ENCODE measurements at places on chromosomes 4 and X.

- no peak for DNase-seq
Measured at GRCh38 chrX:41542536-41542935, 95.4 kb downstream of the NYX start.

DNA sequence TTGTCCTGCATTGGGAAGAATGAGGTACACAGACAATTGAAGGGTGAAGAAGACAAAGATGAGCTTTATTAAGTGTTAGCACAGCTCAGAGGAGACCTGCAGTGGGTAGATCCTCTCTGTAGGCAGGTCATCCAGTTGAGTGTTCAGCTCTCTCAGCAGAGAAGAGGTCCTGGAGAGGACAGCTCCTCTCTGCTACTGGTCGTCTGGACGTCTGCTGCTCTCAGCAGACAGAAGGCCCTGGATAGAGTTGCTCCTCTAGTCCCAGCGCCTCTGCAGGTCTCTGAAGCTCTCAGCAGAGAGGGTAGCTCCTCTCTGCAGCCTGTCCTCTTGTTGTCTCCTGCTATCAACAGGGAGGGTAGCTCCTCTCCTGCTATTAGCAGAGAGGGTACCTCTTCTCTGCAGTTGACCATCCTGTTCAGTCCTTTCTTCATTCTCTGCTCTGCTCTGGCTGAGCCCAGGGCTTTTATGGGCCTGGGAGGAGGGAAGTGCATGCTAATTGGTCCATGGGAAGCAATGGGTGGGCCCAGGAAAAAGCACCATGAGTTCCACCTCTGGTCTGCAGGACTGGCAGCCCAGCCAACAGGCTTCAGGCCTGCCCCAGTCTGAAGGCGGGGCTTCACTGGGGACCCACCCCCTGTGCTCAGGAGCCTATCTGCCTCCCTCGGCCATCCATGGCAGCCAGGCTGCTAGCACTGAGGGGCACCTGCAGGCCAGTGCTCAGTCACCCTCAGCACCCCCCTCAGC lies 54.1 kb upstream of the IBSP start:
- peak; percentile 35 for DNase-seq

DNA sequence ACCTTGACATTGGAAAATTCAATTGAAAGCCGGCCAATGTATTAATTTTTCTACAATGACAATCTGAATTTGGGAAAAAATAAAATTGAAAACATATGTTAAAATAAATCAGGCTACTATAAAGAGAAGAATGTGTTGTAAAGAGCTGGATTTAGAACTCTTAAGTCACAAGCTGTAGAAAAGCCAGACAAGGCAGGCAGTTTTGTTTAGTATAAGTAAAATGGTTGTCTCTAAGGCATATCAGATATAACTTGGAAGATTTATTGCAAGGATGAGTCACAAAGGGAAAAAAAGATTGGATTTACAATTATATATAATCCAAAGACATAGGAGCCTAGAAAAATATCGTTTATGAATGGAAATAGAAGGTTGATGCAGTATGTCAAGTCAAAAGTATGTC lies 549.1 kb upstream of the EPHA5 start:
- no peak for DNase-seq

GRCh38 chr4:79473439-79473724 lies 65.4 kb upstream of the GK2 start:
- DNase-seq = no peak

GRCh38 chr4:31343061-31343460 lies 622.9 kb downstream of the PCDH7 start:
- no peak for DNase-seq

- DNase-seq = no peak
Measured at GRCh38 chrX:145292218-145292617, 44.9 kb downstream of the SPANXN1 start.

DNA sequence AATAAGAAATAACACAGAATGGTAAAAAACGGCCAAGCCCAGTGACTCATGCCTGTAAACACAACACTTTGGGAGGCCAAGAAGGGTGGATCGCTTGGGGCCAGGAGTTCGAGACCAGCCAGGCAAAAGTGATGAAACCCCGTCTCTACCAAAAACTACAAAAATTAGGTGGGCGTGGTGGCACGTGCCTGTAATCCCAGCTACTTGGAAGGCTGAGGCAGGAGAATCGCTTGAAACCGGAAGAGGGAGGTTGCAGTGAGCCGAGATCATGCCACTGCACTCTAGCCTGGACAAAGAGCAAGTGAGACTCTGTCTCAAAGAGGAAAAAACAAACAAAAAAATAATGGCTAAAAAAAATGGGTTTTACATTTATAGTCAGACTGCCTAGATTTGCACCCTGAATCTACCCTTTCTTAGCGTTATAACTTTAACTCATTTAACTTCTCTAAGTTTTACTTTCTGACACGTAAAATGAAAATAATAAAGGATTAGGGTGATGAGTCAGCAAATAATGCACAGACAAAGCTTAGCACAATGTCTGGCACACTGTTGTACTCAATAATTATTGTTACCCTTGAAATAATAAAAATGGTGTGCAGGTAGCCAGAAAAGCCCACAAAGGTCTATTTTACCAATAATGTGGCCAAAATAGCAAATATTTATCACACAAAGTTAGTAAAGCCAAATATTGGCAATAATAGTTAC lies 55.0 kb downstream of the ATP11C start:
- no peak for DNase-seq

- no peak for DNase-seq
Measured at GRCh38 chr4:11423465-11423864, 5.2 kb downstream of the HS3ST1 start.

GRCh38 chrX:3636803-3637202 lies 76.6 kb downstream of the PRKX start:
- no peak for DNase-seq

DNA sequence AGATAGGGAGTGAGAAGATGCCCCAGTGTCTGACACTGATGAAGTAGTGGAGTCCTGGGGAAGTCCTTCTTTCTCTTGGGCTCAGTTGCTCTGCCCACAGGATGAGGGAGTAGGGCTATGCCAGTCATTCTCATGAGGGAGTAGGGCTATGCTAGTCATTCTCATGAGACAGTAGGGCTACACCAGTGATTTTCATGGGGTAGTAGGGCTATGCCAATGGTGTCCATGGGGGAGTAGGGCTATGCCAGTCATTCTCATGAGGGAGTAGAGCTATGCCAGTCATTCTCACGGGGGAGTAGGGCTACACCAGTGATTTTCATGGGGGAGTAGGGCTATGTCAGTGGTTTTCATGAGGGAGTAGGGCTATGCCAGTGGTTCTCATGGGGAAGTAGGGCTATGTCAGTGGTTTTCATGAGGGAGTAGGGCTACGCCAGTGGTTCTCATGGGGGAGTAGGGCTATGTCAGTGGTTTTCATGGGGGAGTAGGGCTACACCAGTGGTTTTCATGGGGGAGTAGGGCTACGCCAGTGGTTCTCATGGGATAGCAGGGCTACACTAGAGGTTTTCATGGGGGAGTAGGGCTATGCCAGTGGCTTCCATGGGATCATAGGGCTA lies 43.3 kb upstream of the SOD3 start:
- no peak for DNase-seq

- DNase-seq = no peak
Measured at GRCh38 chr4:114251020-114251419, 271.6 kb upstream of the ARSJ start.

GRCh38 chr4:24890561-24891126 lies 22.2 kb downstream of the CCDC149 start:
- no peak for DNase-seq

- no peak for DNase-seq
Measured at GRCh38 chrX:106510713-106511403, 100.9 kb upstream of the RADX start.

DNA sequence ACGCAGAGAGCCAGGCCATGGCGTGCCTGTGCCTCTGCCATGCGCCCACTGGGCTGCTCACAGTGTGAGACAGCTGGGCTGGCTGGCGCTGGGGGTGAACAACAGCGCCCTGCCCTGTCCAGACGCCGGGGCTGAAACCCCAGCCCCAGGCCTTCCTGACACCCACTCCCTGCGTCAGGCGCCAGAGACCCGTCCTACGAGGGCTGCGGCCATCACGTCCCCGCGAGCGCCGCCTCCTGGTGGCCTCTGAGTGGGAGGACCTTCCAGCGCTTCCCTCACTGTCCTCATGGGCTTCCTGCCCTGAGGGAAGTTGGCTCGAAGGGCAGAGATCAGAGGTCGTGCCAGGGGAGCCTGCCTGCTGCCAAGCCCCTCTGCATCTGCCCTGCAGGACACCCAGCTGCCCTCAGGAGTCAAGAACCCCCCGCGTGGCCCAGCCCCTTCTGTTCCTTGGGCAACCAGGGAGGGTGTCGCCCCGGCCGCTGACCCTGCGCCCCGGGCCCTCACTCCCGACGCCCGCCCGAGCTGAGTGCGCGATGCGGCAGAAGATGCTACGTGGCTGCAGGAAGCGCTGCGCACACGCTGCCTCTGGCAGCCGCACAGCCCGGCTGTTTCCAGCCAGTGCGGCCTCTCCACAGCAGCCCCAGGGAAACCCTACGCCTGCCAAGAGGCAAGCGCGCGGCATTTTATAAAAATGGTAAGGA lies 16.2 kb downstream of the NELFA start:
- DNase-seq = no peak

- DNase-seq = peak; percentile 36
Measured at GRCh38 chr4:159455675-159456237, 352.9 kb downstream of the RAPGEF2 start.

DNA sequence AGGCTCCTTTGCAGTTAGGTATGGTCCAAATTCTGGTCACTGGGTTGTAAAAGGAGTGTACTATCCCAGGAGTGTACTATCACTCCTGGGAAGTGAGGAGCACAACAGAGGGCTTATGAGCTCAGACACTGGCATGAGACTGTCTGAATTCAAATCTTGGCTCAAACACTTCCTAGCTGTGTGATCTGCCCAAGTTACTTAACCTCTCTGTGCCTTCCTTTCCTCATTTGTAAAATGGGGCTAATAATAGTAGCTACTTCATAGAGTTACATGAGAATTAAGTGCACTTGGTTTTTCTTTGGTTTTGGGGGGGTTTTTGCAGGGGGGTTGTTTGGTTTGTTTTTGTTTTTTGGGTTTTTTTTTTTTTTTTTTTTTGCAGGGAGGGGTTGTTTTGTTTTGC lies 152.0 kb downstream of the BCOR start:
- DNase-seq = no peak

DNA sequence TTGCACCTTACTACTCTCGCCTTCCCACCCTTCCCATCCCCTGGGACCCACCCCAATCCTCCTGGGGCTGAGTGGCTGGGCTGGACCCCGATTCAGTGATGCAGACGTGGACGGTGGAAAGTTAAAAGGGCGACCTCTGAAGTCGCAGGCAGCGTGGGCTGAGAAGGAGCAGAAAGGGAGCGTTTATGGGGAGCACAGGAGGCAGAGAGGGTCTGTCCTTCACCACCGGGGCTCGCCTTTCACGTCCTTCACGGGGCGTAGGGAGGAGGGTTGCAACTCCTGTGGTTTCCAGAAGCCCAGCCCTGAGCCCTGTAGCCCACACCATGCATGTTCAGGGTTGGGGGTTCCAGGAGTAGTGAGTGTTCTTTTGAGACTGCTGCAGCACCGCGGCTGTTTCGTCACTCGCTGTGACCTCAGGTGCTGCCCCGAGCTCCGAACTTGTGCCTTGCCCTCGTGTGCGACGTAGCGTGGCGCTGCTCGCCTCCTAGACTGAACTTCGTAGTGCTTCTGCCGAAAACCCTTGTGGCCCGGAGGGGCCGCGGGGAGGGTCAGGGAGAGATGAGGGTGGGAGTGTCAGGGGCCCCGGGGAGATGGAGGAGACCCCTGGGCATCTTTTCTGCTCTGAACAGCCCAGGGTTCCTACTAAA lies 1.6 kb downstream of the NHS start:
- DNase-seq = no peak

- no peak for DNase-seq
Measured at GRCh38 chr4:26900765-26901164, 40.1 kb downstream of the STIM2 start.

- DNase-seq = no peak
Measured at GRCh38 chrX:20056704-20057103, 60.0 kb downstream of the MAP7D2 start.

- DNase-seq = no peak
Measured at GRCh38 chr4:160038615-160039014, 935.7 kb downstream of the RAPGEF2 start.

GRCh38 chr4:140057701-140058100 lies 96.3 kb downstream of the MAML3 start:
- no peak for DNase-seq

GRCh38 chr4:36758312-36759178 lies 477.1 kb downstream of the DTHD1 start:
- DNase-seq = no peak

GRCh38 chr4:187294861-187295260 lies 571.2 kb upstream of the FAT1 start:
- no peak for DNase-seq

All from BE2C (cell line).